HCT116 (cell line): ENCODE measurements at places on chromosomes 7 and 10.

- DNase-seq, result no peak
Observed at GRCh38 chr7:158268816-158269535, 318.6 kb downstream of the PTPRN2 start.

GRCh38 chr10:62456611-62457101 is 82.5 kb downstream of the ZNF365 start:
- no peak for DNase-seq

GRCh38 chr7:96591159-96591899 is 118.3 kb downstream of the SEM1 start:
- no peak for DNase-seq

DNA sequence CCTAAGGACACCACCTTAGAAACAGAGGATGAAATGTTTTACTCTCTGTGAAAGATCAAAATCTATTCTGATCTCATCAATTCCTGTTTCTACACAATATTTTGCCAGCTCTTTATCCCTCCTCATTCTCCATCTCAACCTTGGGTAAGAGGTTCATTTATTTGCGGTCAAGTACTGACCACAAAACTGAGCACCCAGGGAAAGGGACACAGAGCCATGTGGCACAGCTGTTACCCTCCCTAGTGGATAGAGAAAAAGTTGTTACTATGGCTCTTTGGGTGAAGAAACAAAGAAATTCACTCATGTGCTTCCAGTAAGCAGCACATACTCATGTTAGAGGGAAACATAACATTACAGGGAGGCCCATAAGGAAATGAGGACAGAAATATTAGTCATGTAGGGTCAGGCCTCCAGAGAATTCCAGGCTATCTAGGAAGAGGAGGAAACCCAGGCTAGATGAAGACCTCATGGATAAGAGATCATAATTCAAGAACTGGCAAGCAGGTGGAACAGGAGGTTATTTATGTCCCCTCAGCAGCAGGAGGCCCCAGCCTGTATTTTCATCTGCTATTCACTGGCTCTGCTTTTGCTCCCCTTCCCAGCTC is 114.5 kb downstream of the ATE1 start:
- no peak for DNase-seq

- peak; percentile 42 for DNase-seq
Observed at GRCh38 chr7:28096713-28097112, 83.9 kb downstream of the JAZF1 start.

DNA sequence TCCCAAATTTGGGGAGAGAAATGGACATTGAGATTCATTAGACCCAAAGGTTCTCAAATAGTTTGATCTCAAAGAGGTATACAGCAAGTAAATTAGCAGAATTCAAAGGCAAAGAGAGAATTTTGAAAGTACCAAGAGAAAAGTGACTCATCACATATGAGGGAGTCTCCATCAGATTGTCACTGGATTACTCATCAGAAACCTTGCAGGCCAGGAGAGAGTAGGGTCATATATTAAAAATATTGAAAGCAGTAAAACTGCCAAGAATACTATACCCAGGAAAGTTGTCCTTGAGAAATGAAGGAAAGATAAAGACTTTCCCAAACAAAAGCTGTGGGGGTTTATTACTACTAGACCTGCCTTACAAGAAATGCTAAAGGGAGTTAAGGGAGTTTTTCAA is 140.6 kb downstream of the TMEM168 start:
- no peak for DNase-seq

GRCh38 chr10:110739811-110740271 is 95.7 kb downstream of the RBM20 start:
- DNase-seq, result peak; percentile 15

- DNase-seq, result no peak
Observed at GRCh38 chr7:155991470-155991869, 179.2 kb upstream of the SHH start.

DNA sequence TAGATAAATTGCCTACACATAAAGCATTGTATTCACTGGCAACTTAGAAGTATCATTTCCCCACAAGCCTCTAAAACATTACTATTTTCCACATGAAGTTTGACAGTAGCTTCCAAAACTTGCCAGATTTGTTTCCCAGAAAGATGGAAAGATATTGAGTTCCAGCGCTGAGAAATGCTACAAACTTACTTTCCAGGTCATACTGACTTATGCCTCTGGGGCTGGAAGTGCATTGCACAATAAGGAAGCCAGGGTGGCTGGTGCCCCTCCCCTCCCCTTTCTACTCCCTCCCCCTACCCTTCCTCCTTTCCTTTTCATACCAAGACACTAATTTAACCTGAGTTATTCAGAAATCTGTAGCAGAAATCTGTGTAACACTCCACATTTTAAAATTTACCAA is 212.6 kb downstream of the WDR37 start:
- no peak for DNase-seq
